RWPE1 (cell line): ENCODE measurements at places on chromosomes 7 and 10.

- DNase-seq, result no peak
Measured at GRCh38 chr7:84110400-84110799, 84.2 kb downstream of the SEMA3A start.

GRCh38 chr7:66326501-66327215, 121.5 kb downstream of the TPST1 start:
- no peak for DNase-seq

DNA sequence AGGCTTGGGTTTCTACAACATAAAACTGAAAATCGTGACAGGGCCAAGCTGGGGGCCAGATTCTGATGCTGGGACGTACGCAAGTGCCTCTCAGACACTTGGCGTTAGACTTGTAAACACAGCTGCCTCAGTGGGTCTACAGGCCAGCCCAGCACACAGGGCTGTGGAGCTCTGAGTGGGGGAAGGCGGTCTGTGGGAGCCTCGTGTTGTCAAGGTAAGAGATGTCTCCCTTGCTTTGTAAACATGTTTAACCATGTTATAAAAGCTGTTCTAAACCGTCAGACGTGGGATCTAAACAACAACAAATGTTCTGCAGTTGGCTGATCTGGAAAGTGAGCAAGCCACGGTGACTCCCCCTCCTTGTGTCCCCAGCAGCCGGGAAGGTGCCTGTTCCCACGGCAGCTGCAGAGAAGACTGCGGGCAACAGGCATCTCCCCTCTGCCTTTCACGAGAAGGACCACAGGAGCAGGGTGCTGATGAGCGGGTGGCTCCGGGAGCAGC, 67.8 kb downstream of the ZRANB1 start:
- no peak for DNase-seq

DNA sequence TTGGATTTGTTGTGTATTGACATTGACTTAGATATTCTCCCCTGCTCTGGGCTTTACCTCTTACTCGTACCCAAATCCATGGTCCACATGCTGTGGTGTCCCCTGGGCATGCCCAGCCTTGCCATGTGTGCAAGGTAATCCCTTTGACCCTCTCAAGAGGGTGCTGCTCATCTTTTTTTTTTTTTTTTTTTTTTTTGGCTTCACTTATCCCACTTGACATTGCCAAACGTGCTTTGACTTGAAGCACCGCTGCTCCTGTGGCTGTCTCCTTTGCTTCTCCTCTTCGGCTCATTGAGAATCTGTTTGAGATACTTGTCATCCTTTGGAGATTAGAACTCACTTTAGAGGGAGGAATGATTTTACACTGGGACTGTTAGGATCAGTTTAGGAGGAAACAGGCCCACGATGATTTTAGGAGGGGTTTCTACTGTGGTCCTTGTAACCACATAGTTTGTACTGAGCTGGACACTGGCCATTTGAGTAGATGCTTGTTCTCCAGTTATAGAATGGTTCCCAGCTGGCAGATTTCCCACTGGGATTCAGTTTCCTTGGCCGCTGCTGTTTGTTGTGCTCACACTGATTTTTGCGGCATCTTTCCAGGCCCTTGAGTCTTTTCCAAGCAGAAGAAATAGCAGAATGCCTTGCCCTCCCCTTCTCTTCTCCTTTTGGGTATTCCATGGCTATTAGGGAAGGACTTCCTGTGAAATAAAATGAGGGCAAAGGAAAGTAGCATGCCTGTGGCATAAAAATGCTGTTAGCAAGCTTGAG, 184.8 kb downstream of the AUTS2 start:
- DNase-seq, result no peak

DNA sequence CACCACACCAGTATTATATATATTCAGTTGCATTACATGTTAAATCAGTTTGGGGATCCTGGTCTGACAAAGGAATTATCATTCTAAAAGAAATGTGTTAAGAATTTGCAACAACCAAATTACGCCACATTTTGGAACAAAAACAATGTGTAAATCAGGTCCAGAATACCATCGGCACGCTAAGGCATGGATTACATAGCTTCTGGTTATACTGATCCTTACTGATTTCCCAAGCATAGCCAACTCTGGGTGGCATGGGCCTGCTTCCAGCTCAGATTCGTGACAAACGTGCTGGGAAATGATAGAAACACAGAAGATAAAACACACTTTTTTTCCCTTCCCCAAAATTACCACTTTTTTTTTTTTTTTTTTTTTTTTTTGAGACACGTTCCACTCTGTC, 660.0 kb downstream of the SORCS1 start:
- no peak for DNase-seq

GRCh38 chr7:44163591-44163990, 22.5 kb upstream of the MYL7 start:
- DNase-seq, result peak; percentile 59

GRCh38 chr10:58152673-58153263, 114.9 kb downstream of the IPMK start:
- peak; percentile 20 for DNase-seq

GRCh38 chr7:2893411-2893861, 49.3 kb upstream of the GNA12 start:
- DNase-seq, result no peak

DNA sequence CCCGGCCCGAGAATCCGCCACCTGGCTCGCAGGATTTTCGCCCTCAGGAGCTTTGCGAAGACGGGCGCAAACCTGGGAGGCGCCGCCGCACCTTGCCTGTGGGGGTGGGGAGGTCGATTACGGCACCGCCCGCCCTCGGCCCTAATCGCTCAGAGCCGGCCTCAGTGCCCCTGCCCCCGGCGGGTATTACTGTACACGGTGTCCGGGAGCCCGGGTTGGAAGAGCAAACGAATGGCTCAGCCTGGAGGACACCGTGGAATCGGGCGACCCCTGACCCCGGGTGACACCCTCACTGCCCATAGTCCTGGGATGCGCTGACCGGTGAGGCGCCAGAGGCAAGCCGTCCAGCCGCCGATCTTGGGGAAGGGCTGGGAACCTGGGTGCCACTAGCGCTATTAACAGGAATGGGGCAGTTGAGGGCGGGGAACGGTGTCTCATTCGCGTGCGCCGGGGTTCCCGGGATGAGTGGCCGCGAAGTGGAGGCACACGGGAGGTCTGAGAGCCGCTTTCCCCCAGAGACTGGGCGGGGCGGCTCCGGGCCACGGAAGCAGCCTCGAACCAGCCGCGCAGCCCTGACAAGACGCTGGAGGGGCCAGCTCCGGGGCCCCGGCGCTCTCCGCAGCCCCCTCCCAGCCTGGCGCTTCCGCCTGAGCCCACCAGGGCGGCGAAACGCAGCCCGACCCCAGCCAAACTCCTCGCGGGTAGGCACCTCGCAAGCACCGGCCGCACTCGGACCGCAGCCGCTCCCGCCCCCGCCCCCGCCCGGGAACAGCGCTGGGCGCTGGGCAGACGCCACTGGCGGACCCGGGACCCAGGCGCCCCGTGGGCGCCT, 167.5 kb downstream of the NRF1 start:
- peak; percentile 50 for DNase-seq

- no peak for DNase-seq
Measured at GRCh38 chr7:47513741-47514241, 68.1 kb downstream of the TNS3 start.

GRCh38 chr7:95190515-95190914, 133.8 kb downstream of the PON1 start:
- DNase-seq, result no peak

- no peak for DNase-seq
Measured at GRCh38 chr7:20828947-20829346, 42.3 kb upstream of the SP8 start.

- no peak for DNase-seq
Measured at GRCh38 chr10:102778781-102779180, 35.0 kb downstream of the WBP1L start.

DNA sequence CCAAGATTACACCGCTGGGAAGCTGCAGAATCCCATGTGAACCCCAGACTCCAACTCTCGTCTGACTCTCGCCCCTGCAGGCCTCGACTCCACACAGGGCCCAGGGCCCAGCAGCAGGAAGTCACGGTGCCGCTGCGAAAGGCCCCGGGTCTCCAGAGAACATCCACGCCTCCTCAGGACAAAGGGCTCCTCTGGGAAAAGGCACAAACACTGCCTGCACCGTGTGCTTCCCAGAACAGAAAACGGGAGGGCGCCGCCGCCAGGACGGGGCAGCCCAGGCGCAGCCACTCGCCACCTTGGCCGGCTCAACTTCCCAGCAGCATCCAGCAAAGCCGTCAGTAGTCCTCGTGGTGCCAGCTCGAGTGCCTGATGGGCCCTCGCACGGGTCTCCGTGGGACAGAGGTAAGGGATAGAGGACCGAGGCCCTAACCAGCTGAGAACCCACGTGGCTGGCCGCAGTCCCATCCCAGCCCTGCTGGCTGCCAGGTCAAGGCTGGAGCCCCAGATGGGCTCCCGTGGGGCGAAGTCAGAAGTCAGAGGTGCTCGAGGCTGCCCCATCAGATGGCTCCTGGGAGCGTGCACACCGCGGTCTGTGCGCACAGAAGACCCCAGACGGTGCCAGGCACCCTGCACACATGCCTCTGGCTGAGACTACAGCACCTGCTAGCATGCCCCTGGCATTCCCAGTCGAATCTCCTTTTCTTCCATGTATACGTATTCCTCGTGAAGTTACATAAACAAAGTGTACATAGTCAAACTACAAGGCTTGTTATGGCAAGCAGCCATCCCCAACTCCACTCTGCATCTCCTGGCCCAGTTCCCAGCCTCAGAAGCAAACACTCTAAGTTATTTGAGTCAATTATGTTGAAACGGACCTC, 60.2 kb downstream of the MAD1L1 start:
- peak; percentile 77 for DNase-seq
